ENCODE measurements at places on chromosomes 2 and 18. TPM values are rescaled to one million over a fixed set of nuclear protein-coding genes. Genes with fewer than 3 reads are reported as not detected.

DNA sequence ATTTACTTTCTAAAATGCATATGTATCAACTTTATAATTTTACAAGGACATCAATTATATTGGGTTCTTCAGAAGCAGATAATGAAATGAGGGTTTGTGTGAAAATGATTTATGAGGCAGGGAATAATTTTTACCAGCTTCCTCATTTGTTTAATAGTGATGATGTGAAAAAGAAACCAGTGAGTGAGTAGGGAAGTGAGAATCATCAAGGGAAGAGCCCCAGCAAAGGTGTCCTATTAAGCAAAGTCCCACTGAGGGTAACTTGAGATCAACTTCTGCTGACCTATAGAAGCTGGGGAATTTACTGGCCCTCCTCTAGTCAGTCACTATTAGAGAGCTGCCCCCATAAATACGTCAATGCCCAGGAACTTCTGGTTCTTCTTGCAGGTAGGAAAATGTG, 266.8 kb upstream of the LYPD1 start:
- no peak for DNase-seq

DNA sequence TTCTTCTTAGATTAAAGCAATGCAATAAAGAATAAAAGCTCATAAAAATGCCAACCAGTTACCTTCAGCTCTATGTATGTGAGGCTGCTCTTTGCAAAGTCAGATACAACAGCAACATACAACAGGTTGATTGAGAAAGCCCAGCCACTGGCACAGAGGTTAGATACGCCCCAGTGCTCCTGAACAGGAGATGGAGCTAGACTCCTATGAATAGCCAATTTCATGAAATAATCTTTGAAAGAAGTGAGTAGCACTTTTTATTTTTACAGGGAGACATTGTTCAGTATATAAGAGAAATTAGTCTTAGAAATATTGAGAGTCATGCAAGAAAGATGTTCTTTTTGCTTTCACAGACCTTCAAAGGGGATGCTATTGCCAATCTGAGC, 362.4 kb upstream of the MEX3C start:
- DNase-seq = no peak

DNA sequence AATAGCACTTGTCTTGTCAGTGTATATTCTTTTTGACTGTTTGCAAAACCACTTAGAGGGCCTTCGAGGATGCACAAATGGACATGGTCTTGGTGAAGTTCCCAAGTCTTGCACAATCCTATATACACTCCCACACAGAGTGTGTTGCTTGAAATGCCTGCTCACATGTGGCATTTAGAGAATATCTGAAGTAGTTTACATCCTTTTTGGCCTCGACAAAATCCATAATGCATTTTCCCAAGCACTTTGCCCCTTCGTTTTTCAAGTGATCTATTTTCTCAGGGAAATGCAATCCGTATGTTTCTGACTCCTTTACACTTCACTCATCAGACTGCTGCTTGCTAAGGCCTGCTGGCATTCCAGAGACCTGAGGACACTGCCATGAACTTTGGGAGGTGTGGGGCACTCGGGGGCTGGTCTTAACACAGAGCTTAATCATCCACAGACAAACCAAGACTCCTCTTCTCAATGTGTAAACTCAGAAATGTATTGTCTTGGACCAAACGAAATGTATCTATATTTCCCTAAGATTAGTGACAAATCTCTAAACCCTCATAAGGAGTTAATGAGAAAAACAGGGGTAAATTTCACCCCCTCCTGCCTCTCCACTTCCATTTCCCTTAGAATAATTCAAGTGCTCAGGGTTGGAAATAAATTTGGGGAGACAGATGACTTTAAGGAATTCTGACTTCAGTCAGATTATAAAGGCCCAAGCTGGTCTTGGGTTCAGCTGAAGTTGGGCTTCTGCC, 219.3 kb upstream of the APCDD1 start:
- no peak for DNase-seq

MEP1B gene
- not detected for total RNA-seq

MSTN gene
- total RNA-seq = not detected

HEATR5B gene
- 32.5 TPM for total RNA-seq

CDKL4 gene
- 0.59 TPM for total RNA-seq
